ENCODE measurements at places on chromosomes 13 and 19.

DNA sequence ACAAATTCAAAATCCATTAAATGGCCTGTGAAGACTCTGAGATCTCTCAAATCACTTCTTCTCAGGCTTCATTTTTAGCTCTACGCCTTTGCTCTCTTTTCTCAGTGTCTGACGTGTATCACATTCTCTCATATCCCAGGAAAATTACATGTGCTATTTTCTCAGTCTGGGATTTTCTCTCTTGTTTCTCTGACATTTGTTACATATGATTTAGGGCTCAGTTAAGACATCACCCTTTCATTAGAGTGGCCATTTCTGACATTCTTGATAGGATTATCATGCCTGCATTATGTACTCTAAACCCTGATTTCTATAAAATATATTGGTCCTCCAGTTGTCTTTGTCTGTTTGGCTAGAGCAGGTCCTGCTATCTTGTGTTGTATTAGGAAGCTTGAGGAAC lies 136.6 kb downstream of the GPC5 start:
- H3K4me3 ChIP-seq, result no peak overlapping the region
- no peaks in the 10 kb centered on the region for H3K4me1 ChIP-seq
- no peaks in the 10 kb centered on the region for H3K36me3 ChIP-seq

- no peak overlapping the region for H3K27ac ChIP-seq
- no peak overlapping the region for H3K4me3 ChIP-seq
Measured at GRCh38 chr19:648305-648704, 8.6 kb downstream of the FGF22 start.

DNA sequence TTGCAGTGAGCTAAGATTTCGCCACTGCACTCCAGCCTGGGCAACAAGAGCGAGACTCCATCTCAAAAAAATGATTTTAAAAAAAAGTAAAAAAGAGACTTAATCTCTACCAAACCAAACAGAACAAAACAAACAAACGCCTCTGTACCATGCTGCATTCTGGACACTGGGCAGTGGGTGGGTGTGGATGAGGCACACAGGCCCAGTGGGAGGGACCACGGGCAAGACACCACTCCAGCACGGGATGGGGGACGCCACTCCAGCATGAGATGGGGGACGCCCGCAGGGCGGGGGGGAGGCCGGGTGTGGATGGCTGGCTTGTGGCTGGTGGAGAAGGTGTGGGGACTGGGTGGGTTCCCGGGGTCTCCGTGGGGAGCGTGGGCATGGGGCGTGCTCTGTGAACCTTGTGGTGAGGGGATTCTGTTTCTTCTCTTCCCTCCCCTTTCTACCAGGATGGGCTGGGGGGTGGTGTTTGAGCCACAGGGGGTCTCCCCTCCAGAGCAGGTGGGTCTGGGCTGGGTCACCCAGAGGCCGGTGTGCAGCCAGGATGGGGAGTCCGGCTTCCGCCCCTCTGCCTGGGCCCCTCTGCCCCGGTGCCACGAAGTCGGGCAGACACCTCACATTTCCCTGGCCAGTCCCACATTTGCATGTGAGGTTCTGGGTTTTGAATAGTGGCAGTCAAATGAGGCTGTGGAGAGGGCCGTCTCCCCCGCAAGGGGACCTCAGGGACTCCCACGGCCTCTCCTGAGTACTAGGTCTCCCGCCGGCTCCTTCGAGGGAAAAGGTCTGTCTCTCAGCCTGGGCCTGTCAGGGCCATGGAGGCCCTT lies 23.9 kb upstream of the MATK start:
- peaks cover 29% of the 10 kb centered on the region for H3K4me1 ChIP-seq
- H3K27ac ChIP-seq, result no peak overlapping the region
- H3K36me3 ChIP-seq, result no peaks in the 10 kb centered on the region
- DNase-seq, result no peak

DNA sequence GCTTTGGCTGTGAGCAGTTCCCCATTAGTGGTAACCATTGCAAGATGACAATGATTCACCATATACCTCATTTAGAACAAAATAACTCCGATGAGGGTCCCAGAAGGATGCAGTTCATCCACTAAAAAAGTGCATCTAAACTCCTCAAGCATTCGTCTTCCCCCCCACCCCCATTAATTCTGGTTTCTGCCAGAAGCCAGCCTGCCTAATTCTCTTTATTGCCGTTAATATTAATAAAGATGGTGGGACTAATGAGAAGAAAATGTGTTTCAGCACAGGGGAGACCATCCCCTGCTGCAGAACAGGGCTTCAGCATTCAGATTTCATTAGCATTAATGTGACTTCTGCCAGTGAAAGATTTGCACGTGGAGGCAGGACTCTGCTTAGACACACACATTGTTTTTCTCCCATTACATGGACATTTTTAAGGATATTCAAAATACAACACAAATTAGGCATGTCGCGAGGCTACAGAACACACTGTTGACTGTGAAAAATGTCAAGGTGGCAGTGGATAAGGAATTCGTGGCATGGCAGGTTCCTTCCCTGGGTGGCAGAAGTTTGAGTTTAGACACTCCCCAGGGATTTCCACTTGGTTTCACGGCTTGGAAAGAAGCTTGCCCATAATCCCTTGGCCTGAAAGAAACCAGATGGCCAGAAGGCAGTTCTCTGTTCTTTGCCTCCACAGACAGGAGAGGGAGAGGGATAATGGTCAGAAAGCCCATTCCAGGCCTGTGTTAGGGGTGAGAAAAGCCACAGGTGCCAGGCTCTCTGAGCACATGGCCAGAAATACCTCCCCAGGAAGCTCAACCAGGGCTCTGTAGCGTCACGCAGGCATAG lies 236.5 kb downstream of the FOXO1 start:
- H3K27ac ChIP-seq, result no peak overlapping the region
- no peaks in the 10 kb centered on the region for H3K36me3 ChIP-seq
- no peak for DNase-seq
- peaks cover 14% of the 10 kb centered on the region for H3K4me1 ChIP-seq
- no peak overlapping the region for H3K4me3 ChIP-seq
- no peaks in the 10 kb centered on the region for H3K27me3 ChIP-seq

GRCh38 chr13:73832128-73832588 lies 302.0 kb downstream of the KLF12 start:
- H3K27ac ChIP-seq, result no peak overlapping the region
- H3K4me1 ChIP-seq, result peaks cover 6% of the 10 kb centered on the region
- H3K27me3 ChIP-seq, result no peaks in the 10 kb centered on the region
- no peak overlapping the region for H3K4me3 ChIP-seq
- no peak for DNase-seq

- no peak overlapping the region for H3K4me3 ChIP-seq
- H3K27me3 ChIP-seq, result no peaks in the 10 kb centered on the region
- peaks cover 2% of the 10 kb centered on the region for H3K4me1 ChIP-seq
- DNase-seq, result peak; percentile 28
- no peak overlapping the region for H3K27ac ChIP-seq
- H3K36me3 ChIP-seq, result no peaks in the 10 kb centered on the region
Measured at GRCh38 chr19:13597640-13598039, 91.4 kb upstream of the CACNA1A start.

GRCh38 chr13:40514802-40515201 lies 151.6 kb downstream of the FOXO1 start:
- H3K27ac ChIP-seq, result no peak overlapping the region
- no peak overlapping the region for H3K4me3 ChIP-seq

- no peak overlapping the region for H3K27ac ChIP-seq
- peaks cover 8% of the 10 kb centered on the region for H3K36me3 ChIP-seq
- H3K27me3 ChIP-seq, result no peaks in the 10 kb centered on the region
- H3K4me3 ChIP-seq, result no peak overlapping the region
- H3K4me1 ChIP-seq, result peaks cover 18% of the 10 kb centered on the region
- DNase-seq, result no peak
Measured at GRCh38 chr19:18157465-18158063, 4.6 kb downstream of the PIK3R2 start.

- no peak overlapping the region for H3K27ac ChIP-seq
- H3K36me3 ChIP-seq, result no peaks in the 10 kb centered on the region
- no peak overlapping the region for H3K4me3 ChIP-seq
- DNase-seq, result no peak
- H3K4me1 ChIP-seq, result peaks cover 4% of the 10 kb centered on the region
Measured at GRCh38 chr19:13037161-13037560, 41.9 kb downstream of the NFIX start.

- H3K27me3 ChIP-seq, result peaks cover 48% of the 10 kb centered on the region
- no peaks in the 10 kb centered on the region for H3K36me3 ChIP-seq
- no peak overlapping the region for H3K4me3 ChIP-seq
- H3K4me1 ChIP-seq, result peaks cover 10% of the 10 kb centered on the region
Measured at GRCh38 chr13:20165417-20166257, 4.8 kb upstream of the GJA3 start.

DNA sequence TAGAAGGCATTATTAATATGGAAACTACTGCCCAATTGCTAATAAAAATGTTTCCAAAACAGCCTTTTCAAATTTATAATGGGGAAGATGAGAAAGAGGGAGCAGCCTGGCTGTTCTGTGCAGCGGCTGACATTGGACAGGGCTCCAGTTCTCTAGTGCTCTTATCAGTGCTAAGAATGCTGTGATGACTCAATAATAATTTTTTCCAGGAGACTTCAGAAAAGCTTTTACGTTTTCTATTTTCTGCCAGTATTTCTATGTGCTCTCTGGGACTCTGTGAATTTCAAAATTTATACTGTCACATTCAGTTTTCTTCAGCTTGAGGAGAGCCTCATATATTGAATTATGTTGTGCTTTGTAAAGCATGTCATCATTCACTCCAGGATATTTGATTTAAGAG lies 209.6 kb downstream of the VWA8 start:
- H3K27ac ChIP-seq, result no peak overlapping the region

GRCh38 chr13:113783966-113784644 lies 25.1 kb downstream of the TMEM255B start:
- no peaks in the 10 kb centered on the region for H3K36me3 ChIP-seq
- H3K4me1 ChIP-seq, result no peaks in the 10 kb centered on the region
- no peak for DNase-seq
- no peak overlapping the region for H3K27ac ChIP-seq
- no peak overlapping the region for H3K4me3 ChIP-seq

DNA sequence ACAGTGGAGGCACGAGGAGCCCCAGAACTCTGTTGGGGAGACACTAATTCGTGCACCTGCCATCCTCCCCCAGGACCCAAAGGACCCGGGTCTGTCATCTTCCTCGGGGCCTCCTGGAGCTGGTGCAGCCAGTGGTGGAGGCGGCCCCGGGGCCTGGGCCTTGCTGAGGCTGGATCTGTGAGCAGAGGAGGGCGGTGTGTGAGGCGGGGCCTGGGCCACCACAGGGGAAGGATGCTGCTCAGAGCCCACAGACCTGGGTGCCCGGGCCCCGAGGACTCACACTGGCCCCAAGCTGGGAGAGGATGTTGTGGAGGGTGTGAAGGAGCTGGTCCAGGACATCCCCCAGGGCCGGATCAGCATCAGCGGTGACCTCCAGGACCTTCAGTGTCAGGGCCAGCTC lies 8.3 kb downstream of the IFNL3 start:
- DNase-seq, result no peak
- peaks cover 11% of the 10 kb centered on the region for H3K4me1 ChIP-seq
- H3K36me3 ChIP-seq, result no peaks in the 10 kb centered on the region
- H3K4me3 ChIP-seq, result no peak overlapping the region

DNA sequence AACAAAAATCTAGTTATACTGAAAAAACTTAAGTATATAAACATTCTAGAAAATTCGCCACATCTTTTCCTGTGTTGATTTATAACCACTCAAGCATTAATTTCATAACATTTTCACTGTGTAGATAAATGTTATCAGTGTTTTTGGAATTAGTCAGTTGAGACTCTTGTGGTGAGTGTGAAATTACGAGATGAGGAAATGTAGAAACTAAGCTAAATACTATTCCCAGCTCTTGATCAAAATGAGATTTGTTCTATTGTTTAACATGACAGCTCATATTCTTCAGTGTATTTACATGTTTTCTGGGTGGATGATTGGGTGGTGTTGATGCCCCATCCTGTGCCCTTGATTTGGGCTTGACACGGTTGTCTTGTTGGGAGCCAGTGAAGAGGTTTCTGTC lies 406.8 kb downstream of the DACH1 start:
- peaks cover 6% of the 10 kb centered on the region for H3K4me1 ChIP-seq
- no peaks in the 10 kb centered on the region for H3K36me3 ChIP-seq
- H3K27me3 ChIP-seq, result peaks cover 3% of the 10 kb centered on the region
- H3K4me3 ChIP-seq, result no peak overlapping the region
